Lower lobe of right lung (tissue), 2 donors: ENCODE measurements at places on chromosomes 13 and 19.

GRCh38 chr13:41310963-41311405 lies at the start of gene NAA16:
Gene NAA16 (plus strand): TSS chr13:41311267. CDS start chr13:41311529, 262 bp downstream.
- peak; percentile 93 for DNase-seq

DNA sequence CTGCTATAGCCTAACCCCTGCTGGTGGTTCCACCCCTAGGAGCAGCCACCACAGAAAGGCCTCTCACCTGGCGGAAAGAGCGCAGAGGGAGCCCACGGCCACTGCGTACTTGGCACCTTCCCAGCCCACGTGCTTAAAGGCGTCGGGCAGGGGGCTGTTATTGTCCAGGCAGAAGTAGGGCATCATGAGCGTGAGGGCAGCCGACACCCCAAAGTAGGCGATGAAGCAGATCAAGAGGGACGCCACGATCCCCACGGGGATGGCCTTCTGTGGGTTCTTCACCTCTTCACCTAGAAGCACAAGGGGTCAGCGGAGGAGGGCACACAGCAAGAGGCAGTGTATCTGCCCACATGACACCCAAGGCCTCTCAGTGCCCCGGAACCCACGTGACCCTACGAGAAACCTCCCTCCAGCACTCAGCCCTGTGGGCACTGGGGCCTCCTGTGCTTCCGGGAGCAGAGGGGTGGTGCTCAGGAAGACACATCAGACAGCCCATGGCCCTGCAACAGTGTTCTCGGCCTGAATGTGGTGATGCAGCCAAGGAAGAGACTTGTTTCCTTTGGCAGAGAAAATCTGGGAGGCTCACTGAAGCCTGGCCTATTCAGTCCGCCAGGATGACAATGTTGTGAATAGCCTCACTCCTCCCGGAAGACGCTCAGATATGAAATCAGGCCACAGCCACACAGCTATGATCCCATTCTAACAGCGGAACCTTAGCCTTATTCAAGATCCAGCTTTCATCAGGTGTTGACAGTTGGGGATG lies 72.1 kb downstream of the SLC7A1 start:
- DNase-seq = no peak

DNA sequence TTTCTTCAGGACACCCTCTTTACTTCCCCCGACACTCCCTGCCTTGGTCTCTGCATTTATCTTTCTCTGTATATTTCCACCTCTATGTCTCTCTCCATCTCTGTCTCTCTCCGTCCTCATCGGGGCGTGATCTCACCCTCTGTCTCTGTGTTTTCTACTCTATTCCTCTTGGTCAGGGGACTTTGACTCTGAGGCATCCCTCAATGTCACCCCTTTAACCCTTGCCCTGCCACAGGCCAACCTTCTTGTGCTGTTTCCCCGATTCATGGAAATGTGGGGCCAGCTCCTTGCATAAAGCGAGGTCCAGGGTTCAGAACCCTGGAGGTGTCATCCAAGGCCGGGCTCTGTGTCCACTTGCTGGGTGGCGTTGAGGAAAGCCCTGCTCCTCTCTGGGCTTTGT lies 46.8 kb downstream of the COLGALT1 start:
- DNase-seq = no peak

GRCh38 chr13:32659736-32660135 lies 73.5 kb downstream of the PDS5B start:
- DNase-seq = no peak

DNA sequence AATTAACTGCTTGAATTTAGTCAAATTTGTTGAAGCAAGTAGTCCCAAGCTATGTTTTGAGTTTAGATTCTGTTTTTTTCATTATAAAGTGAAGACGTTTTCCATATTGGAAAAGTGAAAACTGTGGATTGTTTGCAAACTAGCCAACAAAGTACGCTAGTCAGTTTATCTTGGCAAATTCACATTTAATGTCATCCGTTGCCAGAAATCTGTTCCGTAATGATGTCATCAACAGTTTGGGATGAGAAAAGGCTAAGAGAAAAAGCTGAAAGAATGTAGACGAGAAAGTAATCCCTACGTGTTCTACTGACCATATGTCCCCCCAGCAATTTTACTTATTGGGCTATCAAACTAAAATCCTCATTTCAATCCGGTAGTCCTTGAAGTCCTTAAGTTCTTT lies 419.6 kb downstream of the GPC6 start:
- DNase-seq = no peak

DNA sequence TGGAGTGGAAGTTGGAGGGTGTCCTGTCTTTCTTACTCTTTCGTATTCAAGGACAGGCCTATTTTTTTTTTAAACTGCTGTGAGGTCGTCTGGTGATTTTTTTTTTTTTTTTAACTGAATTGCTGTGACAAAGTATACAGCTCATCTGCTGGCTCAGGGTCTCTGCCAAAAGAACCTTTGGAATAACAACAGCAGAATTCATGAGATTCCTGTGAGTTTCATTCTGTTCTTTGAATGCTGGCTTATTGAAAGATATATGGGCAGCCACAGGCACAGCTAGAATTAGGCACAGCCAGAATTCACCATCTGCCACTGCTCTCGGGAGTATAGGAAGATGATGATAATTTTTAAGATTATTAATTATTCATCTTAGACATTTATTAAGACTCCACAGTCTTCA lies 21.4 kb upstream of the FRY start:
- no peak for DNase-seq

DNA sequence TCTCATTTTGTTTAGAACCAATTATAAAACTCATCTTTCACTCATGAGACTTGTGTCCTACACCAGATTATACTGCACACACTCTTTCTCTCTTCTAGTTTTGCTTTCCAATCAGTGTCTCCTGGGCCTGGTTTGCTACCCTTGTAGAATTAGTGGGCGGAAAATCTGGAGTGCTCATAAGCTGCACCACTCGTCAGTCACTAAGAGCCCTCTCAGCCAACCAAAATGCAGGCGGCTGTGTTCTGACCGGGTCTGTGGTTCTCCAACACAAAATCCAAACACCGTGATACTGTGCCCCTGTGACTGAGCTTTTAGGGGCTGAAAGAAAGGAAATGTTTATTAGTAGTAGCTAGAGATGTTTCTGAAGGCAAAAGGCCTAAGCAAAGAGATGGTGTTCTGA lies 83.7 kb upstream of the OBI1 start:
- no peak for DNase-seq

- DNase-seq = no peak
These were observed 28.8 kb upstream of the TUBGCP3 start for GRCh38 chr13:112616586-112617362.

GRCh38 chr13:74978591-74978990 lies 503.4 kb downstream of the TBC1D4 start:
- DNase-seq = no peak

DNA sequence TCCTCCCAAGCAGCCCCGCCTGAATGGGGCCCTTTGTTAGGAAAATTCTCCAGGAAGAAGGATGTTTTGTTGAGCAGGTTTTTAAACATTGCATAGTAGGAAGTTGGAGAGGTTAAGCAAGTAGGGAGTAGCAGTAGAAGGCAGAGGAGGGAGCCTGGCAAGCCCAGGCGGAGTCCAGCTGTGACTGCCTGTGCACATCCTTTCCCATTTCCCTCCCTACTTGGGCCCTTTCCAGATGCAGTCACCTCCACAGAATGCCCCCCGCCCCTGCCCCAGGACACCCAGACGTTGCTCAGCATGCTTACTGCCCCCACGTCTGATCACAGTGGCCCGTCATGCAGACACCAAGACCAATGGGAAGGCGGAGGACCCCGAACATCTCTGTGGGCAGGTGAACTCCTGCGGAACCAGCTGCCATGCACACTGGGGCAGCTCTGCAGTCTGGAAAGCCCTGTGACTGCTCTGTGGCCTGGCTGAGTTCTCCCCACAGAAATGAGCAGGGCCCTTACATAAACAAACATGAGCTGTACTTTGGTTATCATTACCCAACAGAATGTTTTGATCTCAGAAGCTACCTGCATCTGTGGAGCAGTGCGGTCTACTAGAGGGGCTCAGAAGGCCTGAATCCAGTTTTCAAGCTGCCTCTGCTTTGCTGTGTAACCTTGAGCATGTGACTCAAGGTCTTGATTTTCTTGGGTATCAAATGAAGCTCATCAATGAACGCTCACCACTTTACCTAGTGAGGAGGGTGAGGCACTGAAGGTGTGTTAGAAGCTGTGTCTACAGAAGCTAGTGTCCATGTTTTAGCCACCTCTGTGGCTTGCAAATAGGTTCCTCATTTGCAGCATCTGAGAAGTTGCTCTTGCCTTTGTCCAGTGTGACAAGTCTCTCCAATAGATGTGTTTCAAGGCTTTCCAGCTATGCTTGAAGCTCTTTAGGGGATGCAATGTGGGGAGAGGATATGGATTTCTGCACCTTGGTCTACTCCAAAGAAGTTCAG lies 84.2 kb downstream of the TNFRSF19 start:
- DNase-seq = no peak
